ENCODE measurements at places on chromosomes 5 and 9.
A peak's percentile ranks its signal among the peaks of the same experiment; 100 is the strongest.

- no peak for DNase-seq
Observed at GRCh38 chr5:91436241-91436640, 53.1 kb upstream of the ARRDC3 start.

- no peak for DNase-seq
Observed at GRCh38 chr9:93592643-93593021, 16.2 kb downstream of the PHF2 start.

DNA sequence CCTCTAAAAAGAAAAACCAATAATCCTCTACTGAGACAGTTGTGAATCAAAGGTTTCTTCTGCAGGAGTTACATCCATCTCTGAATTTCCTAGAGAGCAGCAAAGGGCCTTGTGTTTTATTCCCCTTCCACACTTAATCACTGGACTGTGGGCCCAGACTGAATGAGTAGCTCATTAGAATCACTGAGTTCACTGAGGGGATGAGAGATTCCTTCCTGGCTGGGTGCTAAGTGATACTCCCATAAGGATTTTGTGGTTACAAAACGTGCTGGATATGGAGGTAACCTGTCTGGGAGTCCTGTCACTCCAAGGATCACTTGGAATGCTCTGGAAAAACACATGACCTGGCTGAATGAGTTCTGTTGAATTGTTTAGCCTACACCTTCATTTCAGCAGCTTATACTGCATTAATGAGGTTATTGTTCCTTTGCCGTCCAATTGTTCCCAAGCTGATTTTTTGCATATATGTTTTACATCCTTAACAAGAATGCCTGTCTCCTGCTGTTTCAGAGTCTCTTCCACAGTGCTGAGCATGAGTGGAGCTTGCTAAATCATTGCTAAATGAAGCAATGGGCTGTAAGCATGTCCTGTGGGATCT, 82.9 kb downstream of the MEF2C start:
- DNase-seq = no peak

GRCh38 chr5:179530069-179530998, 20.0 kb upstream of the RUFY1 start:
- peak; percentile 62 for DNase-seq

DNA sequence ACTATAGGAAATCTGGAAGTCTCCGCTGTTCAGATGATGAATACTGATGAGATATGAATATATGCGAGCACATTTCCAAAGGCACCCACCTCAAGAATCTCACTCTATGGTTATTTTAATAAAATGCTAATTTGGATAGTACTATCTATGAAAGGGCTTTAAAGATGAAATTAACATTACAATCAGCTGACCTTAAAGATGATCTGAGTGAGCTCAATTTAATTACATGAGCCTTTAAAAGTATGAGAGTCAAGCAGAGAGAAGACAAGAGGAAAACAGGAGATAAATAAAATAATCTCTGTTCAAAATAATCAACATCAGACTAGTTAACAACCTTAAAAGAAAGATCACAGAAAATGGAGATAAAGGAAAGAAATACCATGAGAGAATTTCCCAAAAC, 474.1 kb upstream of the TUSC1 start:
- no peak for DNase-seq

GRCh38 chr5:157538311-157538710, 37.3 kb downstream of the ADAM19 start:
- no peak for DNase-seq

- no peak for DNase-seq
Observed at GRCh38 chr9:129497813-129498450, 123.0 kb downstream of the C9orf50 start.

GRCh38 chr5:38724301-38725030, 121.3 kb upstream of the OSMR start:
- no peak for DNase-seq
